CD4-positive, CD25-positive, alpha-beta regulatory T cell (primary cell): ENCODE measurements at places on chromosomes 6 and 20. TPM values are rescaled to one million over a fixed set of nuclear protein-coding genes. Genes with fewer than 3 reads are reported as not detected.

- no peak for DNase-seq
These were observed 38.0 kb upstream of the ADGRF1 start for GRCh38 chr6:47080083-47080596.

DNA sequence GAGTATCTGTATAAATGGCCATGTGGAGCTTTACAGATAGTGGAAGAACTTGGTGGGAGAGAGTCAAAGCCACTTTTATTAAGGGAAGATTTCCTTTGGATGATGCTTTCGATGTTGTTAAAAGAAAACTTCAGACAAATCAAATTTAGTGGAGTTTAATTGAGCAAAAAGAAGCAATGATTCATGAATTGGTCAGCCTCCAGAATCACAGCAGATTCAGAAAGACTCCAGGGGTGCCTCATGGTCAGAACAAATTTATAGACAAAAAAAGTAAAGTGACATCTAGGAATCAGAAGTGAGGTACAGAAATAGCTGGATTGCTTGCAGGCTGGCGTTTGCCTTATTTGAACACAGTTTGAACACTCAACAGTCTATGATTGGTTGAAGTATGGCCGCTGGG lies 5.3 kb upstream of the CGA start:
- DNase-seq = no peak

DNA sequence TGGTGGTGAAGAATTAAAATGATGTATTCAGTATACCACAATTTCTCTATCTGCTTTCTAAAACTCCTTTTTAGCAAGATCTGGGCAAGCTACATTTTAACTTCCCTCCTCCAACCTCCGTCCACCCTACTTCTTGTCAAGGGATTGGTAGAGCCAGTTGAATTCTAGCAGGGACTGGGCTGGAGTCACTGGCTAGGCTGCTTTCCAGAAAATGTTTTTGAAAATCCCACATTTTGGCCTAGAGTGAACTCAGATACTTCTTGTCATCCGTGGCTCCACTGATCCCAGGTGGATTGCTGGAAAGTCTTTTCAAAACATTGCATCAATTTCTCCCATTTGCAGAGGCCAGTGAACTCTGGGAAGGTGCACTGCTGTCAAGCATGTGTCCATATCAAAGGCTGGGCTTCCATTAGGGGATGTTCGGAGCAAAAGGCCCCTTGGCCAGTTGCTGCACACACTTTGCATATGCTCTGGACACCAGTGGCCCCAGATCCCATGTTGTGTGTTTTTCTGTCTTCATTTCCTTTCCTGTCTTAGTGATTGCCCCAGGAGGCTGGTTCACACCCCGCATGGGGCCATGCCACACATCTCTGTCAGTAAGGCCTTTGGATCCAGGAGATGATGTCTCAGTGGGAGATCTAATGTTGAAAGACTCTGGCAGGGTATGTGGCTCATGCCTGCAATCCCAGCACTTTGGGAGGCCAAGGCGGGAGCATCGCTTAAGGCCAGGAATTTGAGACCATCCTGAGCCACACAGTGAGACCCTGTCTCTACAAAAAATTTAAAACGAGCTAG lies 11.3 kb upstream of the KCNK16 start:
- no peak for DNase-seq

DNA sequence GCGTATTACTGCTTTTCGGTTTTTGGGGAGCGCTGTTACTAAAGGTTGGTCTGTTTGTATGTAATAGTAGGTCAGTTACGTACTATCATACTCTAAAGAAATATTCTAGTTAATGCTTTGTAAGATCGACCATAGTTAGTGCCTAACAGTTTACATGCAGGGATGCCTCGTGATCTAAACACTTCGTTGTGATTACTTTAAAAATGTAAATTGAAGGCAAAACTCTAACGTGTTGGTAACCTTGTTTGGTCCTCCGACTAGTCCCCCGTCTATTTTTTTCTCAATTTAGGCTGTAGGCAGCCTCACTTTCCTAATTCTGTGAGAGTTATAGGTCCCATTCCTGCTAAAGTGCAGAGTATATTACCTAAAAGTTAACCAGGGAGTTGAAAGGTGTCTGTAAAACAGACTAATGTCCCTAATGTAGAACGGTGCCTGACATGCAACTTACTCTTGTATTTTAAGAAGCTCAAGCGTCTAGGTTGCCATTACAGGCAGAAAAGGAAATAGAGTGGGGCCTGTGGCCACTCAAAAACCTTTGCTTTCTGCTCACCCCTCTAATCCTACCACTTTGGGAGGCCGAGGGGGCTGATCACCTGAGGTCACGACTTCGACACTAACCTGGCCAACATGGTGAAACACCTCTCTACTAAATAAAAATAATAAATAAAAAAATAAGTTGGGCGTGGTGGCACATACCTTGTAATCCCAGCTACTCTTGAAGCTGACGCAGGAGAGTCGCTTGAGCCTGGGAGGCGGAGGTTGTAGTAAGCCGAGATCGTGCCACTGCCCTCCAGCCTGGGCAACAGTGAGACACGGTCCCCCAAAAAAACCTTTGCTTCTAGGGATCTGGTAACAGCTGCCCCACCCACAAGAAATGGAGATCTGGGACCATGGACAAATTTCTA lies 37.8 kb downstream of the HFE start:
- peak; percentile 61 for DNase-seq

DNA sequence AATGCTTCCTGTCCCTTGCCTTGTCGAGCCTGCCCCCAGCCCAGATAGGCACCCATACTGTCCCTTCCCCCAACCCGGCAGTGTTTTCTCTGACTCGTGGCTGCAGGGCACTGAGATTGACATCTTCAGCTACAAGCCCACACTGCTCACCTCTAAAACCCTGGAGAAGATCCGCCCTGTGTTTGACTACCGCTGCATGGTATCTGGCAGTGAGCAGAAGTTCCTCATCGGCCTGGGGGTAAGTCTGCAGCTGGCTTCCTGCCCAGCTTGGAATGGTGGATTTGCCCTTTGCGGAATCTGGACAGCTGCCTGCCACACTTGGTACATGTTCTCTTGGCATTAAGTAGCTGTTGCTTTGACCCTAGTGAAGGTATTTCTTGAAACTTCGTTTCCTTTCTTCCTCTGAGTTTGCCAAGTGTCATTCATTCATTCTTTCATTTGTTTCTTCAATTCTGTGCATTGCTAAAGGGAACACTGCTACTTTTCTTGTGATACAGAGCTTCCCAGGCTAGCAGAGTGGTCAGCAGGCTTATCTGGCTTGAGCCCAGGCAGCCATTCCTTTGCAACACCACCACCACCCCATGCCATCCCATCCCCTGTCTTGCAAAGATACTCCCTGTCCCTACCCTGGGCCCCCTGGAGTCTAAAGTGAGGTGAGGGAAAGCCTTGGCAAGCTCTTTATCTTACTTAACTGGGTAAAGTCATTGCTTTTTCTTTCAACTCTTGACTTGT lies 26.2 kb downstream of the CCDC167 start:
- DNase-seq = no peak

The ID4 gene
- not detected for polyA plus RNA-seq

DNA sequence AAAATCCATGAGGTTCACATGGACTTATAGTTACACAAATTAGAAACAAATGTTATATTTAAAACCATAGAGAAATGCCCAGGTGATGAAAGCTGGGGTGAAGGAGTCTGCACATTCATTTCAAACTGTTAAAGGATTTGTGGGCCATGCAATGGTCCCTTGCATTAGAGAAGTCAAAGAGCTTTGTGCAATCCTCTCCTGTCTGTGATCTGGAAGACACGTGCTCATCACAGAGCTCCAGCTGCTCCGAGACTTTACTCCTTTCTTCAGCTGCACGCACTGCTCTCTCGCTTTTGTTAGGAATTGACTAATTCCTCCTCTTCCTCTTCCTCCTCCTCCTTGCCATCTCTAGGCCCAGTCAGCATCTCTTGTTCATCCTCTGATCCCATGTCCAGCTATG lies 4.1 kb upstream of the AIF1 start:
- no peak for DNase-seq

The METTL24 gene
- polyA plus RNA-seq = not detected

The RBM38 gene
- polyA plus RNA-seq = 163 TPM

DNA sequence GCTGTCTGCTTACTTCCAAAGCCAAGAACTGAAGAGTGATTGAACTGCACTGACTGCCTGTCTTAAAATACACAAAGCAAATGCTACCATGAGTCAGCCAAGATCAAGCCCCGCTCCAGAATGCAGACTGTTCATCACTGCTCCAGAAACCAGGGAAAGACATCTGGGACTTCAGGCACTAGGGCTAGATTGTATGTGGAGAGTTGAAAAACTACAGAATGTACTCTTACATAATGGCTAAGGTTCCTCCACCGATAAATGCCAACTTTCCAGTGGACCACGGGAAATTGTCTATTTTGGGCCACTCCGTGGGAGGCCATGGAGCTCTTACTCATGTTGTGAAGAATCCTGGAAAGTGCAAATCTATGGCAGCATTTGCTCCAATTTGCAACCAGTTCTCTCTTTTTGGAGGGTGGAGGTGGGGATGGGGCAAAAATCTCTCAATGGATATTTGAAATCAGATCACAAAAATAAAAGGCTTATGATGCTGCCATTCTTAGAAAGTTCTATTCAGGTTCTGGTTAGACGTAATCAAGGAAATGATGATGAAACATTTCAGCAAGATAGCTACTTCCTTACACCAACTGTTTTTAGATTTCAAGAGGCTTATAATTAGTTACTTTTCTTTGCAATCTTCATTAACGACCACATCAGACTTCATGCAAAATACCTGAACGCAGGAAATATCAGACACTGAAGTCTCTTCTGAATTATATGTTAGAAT lies 11.8 kb upstream of the CAP2 start:
- DNase-seq = no peak

DNA sequence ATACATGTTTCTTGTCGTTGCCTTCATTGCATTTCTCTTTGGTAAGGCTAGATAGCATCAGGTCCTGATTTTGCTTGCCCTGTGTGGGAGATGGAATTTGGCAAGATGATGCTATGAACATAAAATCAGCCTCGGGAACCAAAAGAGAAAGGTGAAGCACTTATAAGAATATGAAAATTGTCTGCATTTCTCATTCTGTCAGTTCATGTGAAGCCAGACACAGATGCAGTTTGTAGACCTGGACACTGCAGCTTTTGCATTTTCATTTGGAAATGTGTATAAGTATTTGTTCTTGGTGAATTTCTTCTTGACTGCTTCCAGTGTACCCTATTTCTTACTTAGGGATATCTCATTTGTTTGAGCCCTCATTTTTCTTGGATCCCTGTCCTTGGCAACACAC lies 1.3 kb downstream of the YWHAB start:
- no peak for DNase-seq
